H54 (cell line): ENCODE measurements at places on chromosomes 1 and 21.

- DNase-seq = peak; percentile 57
Measured at GRCh38 chr1:34268311-34268954, 91.7 kb downstream of the C1orf94 start.

DNA sequence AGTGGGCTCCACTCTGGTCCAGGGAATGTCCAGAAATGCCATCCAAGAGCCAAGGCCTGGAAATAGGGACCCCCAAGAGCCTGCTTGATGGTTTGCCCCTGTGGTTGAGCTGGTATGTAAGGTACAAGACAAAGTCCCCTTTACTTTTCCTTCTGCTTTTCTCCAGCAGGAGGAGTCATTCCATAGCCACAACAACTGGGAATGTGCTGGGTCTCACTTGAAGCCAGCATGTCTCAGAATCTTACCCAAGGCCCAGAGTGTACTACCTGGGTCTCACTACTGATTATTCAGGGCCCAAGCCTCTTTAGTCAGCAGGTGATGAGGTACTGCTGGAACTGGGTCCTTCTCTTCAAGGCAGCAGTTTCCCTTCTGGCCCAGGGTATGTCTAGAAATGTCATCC lies 62.1 kb upstream of the CD55 start:
- DNase-seq = no peak

GRCh38 chr1:91717839-91718238 lies 168.1 kb downstream of the TGFBR3 start:
- DNase-seq = no peak

DNA sequence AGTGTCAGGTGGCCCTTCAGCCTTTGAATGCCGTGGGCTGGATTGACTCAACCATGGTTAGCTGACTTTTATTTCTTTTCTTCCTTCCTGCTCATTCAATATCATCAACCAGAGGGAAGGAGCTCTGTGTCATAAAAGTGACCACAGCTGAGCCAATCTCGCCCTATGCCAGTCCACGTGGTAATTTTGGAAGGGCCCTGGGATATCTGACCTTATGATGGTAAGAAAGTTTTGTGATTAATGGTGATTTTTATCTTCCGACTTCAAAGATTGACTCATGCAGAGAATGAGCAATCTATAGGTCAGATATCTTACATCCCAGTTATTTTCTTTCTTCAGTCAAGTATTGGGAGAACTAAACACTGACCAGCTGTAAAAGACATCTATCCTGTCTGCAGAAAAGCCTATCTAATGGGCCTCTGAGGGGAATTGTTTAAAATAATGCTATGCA lies 170.3 kb downstream of the ZC3H11B start:
- no peak for DNase-seq

- DNase-seq = no peak
Measured at GRCh38 chr1:206706298-206706791, 21.6 kb downstream of the MAPKAPK2 start.

DNA sequence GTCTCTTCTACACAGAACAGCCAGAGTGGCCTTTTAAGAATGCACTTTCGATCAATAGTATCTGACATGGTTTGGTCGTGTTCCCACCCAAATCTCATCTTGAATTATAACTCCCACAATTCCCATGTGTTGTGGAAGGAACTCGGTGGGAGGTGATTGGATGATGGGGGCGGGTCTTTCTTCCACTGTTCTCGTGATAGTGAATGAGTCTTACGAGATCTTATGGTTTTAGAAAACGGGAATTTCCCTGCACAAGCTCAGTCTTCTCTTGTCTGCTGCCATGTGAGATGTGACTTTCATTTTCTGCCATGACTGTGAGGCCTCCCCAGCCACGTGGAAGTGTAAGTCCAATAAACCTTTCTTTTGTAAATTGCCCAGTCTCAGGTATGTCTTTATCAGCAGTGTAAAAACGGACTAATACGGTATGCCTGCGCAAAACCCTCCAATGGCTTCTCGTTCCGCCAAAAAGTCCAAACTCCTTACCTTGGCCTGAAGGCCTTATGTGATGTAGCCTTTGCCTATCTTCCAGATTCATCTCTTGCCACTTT lies 23.0 kb upstream of the SMG7 start:
- no peak for DNase-seq

GRCh38 chr1:100456880-100457279 lies 81.1 kb upstream of the GPR88 start:
- no peak for DNase-seq

GRCh38 chr21:31252091-31252490 lies 92.0 kb downstream of the TIAM1 start:
- no peak for DNase-seq

DNA sequence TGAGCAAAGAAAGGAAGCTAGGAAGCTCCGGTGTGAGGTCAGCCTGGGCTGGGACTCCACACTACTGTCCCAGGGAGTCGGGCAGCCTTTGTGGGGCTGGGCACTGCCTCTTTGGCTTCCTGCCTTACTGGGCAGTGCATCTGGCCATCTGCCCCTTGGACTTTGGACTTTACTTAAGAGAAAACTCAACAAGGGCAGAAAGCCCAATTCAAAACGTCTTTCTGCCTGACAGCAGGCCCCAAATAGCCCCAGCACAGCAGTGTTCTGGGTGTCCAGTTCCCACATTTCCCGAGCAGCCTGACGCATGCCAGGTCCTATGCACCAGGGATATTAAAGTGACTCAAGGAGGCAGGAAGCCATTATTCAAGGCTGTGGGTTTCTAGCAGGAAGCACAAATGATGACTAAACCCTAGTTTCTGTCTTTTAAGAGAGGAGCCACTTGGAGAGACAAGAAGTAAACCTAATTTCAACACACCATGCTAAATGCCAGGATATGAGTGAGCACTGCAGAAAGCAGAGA lies 37.9 kb upstream of the EDEM3 start:
- DNase-seq = peak; percentile 66

- no peak for DNase-seq
Measured at GRCh38 chr1:69569175-69569541, 1.4 kb downstream of the LRRC7 start.

GRCh38 chr1:42282867-42283583 lies 52.0 kb downstream of the FOXJ3 start:
- no peak for DNase-seq

- no peak for DNase-seq
Measured at GRCh38 chr1:7579831-7580804, 191.0 kb upstream of the VAMP3 start.

DNA sequence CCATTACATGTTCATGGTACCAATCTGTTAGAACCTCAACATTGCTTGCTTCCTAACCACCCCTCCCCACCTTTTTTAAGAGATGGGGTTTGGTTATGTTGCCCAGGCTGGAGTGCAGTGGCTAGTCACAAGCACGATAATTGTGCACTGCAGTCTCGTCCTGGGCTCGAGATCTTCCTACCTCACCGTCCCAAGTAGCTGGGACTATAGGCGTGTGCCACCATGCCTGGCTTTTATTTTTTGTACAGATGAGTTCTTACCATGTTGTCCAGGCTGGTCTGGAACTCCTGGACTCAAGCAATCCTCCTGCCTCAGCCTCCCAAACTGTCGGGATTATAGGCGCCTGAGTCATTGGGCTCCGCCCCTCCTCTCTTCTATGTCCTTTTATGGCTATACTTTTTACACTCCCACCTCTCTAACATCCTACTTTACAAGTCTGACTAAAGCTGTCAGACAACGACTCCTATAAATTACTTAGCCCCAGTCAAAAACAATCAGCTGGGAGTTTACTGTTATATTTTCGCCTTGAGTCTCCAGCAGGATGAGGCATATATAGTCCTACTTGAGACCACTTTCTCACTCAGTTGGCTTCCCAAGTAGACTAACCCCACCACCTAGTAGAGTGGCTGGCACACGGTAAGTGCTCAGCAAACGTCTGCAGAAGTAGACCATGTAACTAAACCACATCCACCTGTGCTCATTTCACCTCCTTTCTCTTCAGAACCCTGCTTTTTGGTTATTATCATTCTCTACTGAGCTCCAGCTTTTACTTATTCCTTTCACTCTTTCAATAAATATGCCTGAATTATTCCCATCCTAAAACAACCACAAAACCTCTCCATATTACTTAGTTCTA lies 13.8 kb downstream of the ENSA start:
- no peak for DNase-seq

DNA sequence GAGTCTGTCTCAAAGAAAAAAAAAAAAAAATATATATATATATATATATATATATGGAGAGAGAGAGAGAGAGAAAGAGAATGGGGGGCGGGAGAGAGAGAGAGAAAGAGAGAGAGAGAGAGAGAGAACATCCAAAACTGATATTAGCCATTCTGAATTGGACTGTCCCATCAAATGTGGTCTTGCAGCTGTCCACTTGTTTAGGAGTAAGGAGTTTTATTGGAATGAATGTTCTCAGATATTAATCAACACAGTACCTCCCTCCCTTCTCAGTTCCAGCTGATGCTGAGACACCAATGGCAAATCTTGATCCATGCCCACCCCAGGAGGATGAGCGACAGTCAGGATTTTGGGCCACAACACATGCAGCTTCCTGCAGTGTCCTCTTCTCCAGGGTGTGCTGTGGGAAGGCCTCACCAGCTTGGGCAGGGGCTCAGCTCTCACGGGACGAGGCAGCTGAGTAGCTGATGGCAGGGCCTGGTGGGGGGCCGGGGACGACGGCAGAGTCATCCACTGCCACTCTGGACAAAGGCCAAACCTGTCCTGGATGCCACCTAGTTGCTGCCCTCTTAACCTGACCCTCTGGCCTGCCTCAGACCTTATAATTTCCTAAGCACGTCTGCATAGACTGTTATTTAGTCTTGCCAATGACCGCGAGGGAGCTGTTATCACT lies 9.3 kb upstream of the CLDN14 start:
- DNase-seq = no peak

GRCh38 chr1:30756545-30757351 lies 826 bp downstream of the LAPTM5 start:
- DNase-seq = peak; percentile 92

DNA sequence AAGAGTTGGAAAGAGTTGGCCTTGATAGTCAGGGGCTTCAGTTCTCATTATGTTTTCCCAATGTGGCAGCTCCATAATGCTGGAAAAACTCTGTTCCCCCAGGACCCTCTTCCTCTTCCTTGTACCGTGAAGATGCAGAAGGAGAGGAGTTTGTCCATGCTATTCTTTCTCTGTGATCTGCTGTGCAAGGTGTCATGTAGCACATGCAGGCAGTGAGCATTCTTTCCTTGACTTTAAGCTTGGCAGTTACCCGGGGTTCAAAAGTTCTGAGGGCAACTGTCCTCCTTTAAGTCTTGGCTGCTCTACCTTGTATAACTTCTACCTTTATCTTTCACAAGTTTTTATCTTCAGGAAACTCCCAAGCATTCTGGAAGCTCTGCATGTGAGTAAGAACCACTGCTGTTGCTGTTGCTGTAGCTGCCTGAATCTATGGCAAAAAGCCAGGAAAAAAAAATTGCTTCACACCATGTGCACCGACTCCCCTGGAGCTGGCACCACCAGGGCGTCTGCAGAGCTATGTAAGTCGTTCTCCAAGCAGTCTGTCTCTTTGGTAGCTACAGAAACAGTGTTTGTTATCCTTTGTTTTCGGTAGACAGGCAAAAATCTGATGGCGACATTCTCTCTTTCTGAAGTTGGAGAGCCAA lies 42.7 kb upstream of the SLC16A1 start:
- no peak for DNase-seq

GRCh38 chr1:172781513-172782140 lies 122.7 kb downstream of the FASLG start:
- no peak for DNase-seq

- no peak for DNase-seq
Measured at GRCh38 chr1:1348420-1349255, 580 bp downstream of the DVL1 start.

DNA sequence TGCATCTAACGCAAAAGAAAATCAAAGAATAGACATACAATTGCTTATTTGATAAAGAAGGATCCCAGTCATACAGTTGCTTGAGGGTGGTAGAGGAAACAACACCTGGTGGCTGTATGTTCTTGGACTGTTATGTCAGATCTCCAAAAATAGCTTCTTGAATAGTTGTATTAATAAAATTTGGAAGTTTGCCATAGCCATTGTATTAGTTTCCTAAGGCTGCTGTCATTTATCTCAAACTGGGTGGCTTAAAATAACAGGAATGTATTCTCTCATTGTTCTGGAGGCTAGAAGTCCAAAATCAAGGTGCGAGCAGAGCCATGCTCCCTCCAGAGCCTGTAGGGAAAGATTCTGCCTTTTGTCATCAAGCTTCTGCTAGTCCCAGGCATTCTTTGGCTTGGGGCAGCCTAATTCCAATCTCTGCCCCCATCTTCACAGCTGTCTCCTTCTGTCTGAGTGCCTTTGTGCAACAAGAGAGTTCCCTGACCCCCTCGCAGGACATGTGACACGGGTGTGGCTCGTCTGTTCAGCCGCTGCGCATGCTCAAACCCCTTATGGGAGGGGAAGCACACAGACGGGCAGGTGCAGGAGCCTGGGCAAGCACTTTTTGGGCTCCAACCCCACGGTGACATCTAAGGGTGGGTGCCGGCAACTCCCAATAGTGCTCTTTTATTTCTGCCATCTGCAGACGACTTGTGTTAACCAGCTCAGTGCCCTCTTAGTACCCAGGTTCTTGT lies 21.7 kb upstream of the GRIK1 start:
- DNase-seq = no peak

DNA sequence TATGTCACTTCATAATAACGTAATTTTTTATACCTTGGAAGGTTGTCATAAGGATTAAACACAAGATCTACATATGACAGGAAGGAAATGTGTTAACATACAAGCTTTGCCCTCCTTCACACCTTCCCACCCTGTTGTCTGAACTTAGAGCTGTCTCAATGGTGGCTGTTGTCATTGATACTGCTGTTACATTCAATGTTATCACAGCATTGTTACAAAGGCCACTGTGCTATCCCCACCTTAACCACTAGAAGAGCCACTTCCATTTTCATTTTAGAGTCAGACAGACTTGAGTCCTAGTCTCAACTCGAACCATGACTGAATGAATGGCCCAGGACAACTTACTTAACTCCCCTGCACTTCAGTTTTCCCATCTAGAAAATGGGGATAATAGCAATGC lies 31.2 kb downstream of the TAS1R2 start:
- DNase-seq = no peak

GRCh38 chr1:110258734-110259133 lies 48.6 kb downstream of the KCNC4 start:
- no peak for DNase-seq

DNA sequence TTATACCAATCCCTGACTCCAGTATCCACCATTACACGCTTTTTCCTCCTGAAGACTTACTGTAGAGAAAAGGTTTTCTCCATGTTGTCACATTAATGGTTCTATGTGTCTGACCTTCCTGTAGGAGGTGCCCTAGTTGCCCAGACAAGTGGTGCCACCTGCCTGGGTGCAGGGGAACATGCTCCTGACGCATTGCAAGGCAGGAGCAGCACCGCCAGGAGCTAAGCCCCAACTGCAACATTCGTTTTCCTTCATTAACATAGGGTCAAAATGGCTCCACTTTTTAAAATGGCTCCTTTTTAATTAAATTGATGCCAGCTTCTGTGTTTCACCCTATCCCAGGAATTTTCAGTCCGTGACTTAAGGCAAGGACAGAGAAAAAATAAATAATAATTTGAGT lies 220.1 kb upstream of the SAMSN1 start:
- DNase-seq = peak; percentile 10

DNA sequence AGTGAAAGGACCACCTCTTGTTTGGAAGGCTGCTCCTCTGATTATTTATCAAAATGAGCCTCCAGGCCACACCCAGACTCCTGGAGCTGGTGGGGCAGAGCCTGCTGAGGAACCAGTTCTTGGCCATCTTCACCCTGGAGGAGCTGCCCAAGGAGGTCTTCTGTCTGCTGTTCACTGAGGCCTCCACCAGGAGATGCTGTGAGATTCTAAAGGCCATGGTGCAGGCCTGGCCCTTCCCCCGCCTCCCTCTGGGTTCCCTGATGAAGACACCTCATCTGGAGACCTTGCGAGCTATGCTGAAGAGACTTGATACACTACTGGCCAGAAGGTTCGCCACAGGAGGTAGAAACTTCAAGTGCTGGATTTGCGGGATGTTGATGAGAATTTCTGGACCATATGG lies 61.7 kb upstream of the GJA8 start:
- DNase-seq = no peak
